ENCODE measurements at places on chromosomes 3 and 15.

- no peak for DNase-seq
Measured at GRCh38 chr3:48700731-48701405, 15.2 kb upstream of the NCKIPSD start.

- DNase-seq, result no peak
Measured at GRCh38 chr3:37217098-37217849, 42.9 kb upstream of the LRRFIP2 start.

DNA sequence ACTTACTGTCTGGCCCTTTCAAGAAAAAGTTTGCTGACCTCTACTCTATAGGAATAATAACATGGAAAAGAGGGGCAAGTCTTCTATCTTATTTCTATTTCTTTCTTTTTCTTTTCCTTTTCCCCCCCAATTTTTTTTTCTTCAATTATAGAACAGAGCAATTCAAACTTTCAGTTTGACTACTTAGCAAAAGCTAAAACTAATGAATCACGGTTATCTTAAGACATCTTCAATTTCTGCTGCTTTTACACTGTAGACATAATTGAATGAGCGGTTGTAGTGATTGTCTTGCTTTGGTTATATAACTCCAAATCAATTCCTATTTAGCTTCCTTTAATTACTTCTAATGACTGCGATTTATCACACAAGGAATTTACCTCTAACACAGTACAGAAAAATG, 74.3 kb upstream of the P2RY1 start:
- DNase-seq, result no peak

DNA sequence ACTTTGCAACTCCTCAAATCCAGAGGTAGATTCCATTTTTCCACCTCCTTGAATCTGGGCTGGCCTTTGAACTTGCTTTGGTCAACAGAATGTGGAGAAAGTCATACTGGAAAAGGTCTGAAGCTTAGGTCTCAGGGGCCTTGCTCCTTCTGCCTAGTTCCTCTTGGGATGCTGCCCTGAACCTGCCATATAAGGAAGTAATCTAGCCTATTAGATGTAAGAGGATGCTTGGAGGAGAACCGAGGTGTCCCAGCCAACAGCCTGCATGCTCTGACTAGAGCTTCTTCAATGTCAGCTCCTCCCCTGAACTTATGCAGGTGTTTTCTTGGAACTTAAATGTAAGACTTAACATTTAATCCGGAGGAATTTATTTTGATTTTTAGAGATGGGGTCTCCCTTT, 2.0 kb upstream of the TMED3 start:
- DNase-seq, result no peak

- DNase-seq, result no peak
Measured at GRCh38 chr3:135871311-135871710, 94.2 kb upstream of the PPP2R3A start.

DNA sequence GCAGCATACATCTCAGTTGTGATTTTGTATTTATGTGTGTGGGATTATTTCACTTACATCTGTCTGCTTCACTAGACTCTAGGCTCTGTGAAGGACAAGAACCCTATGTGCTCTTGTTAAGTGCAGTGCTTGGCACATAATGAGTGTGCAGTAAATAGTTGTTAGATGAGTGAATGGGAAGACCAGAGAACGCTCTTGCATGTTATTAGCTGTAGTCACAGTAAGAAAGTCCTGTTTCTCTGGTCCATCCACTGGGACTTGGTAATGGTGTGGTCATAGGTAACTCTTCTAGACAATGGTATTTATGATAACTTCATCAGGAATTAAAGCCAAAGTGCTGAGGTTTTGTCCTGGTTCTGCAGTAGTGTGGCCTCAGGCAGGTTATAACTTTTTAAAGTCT, 1.4 kb upstream of the AQP9 start:
- no peak for DNase-seq

GRCh38 chr3:155022896-155023295, 57.2 kb upstream of the MME start:
- DNase-seq, result no peak

GRCh38 chr3:187615630-187616029, 54.6 kb downstream of the SST start:
- DNase-seq, result no peak

DNA sequence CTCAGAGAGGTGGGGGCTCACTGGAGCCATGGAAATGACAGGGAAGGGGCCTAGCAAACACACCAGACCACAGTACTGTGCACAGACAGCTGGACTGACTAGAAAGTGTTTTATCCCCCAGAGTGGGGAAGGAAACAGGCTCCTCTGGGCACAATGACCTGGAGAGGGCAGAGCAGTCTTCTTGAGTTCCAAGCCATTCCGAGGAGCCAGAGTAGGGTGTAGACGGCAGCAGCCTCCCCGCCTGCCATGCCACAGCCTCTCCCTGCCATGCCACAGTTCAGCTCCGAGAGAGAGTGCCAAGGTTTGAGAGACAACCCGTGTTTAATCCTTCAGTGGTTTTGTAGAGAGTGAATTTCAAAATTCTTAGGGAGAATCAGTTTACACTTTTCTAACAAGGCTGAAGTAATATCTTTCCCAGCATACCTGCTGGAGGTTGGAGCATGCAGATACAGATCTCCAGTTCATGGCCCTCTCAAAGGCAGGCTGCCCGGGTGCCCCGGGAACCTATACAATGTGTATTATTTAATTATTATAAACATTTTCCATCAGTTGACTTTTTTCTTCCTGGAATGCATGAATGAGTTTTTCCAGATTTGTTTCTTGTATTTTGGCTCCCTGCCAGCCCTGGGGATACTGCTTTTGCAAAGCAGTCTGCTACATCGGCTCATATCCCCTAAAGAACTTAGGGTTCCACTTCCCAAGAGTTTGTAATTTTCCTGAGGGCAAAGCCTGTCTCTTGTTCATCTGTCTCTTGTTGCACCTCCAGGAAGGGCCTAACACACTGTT, 3.2 kb downstream of the PODXL2 start:
- DNase-seq, result no peak

GRCh38 chr3:33392703-33393125, 47.5 kb downstream of the UBP1 start:
- DNase-seq, result peak; percentile 61

DNA sequence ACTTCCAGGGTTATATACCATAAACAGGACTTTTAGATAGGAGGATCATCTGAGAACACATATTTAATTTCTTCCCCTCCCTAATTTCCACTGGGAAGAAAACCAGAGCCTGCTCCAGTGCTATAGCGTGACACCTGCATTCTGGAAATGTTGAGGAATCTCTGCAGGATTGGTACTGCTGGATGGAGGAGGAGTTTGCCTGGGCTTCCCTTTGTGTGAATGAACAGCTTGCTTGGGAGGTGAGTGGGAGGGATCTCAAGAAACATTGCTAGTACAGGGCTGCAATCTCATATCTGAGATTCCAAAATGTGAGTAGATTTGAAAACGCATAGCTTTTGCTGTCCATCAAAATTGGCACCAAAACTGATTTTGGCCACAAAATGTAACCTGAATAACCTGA, 295.9 kb upstream of the RGMA start:
- DNase-seq, result no peak

DNA sequence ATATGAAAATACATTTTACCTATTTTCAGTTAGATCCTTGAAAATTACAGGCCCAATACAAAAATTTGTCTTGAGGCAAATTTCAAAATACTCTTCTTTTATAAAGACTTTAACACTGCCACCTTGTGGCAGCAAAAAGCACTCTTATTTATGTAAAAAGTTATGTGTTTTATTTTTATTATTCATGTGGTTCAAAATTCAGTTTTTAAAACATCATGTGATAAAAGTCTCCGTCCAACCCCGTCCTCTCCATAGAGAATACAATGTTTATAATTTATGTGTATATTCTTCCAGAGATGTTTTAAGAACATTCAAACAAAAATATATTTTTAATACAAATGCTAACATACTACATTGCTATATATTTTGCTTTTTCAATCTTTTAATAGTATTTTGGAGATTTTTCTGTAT, 36.9 kb upstream of the TRIM59 start:
- DNase-seq, result peak; percentile 2

GRCh38 chr3:184184546-184185230, 1.3 kb upstream of the ABCF3 start:
- no peak for DNase-seq

GRCh38 chr3:76403556-76403955, 618.2 kb upstream of the ZNF717 start:
- no peak for DNase-seq

DNA sequence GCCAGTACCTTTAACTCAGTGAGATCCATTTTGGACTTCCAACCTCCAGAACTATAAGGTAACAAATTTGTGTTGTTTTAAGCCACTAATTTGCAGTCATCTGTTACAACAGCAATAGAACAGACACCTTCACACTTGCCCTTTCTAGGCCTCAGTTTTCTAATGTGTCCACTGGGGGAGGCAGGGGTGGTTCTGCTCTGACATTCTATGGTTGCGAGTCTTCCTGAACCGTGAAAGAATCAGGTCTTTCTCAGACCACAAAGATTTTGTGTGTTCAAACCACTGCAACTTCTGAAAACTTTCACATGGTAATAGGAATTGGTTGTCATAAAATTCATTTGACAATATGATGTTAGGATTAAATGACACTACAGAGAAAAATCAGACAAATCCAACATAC, 26.8 kb upstream of the CSTA start:
- DNase-seq, result no peak

GRCh38 chr15:70219256-70219895, 121.7 kb upstream of the TLE3 start:
- DNase-seq, result no peak

DNA sequence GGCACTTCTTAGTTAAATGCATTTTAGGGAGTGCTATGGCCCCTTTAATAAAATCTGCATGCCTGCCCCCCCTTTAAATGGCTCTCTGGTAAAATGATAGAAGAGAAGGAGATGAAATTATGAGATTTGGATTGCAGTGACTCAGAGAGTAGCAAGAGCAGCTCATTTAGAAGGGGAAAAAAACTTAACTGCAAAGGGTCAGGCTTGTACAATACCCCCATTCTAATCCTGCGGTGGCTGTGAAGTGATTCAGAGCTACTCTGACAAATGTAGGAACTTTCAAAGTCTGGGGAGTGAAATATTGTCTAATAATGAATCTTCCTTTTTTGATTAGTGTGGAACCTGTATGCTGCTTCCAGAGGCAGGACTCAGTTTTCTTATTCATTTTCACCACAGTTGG, 44.1 kb upstream of the TBC1D23 start:
- no peak for DNase-seq

- DNase-seq, result no peak
Measured at GRCh38 chr15:90046911-90047392, 45.8 kb downstream of the ZNF710 start.

DNA sequence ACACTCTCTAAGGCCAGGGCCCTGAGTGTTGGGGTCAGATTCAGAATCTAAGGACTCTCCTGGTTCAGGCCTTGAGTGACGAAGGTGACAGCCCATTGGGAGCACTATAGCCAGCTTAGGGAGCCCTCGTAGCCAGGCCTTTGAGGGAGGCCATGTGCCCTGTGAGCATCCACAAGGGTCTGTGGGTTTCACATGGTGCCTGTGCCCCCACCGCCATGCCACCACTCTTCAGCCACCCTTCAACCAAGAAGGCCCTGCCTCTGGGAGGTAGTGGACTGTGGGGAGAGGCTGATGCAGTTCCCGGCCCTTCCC, 37.5 kb downstream of the TSPAN3 start:
- DNase-seq, result no peak

DNA sequence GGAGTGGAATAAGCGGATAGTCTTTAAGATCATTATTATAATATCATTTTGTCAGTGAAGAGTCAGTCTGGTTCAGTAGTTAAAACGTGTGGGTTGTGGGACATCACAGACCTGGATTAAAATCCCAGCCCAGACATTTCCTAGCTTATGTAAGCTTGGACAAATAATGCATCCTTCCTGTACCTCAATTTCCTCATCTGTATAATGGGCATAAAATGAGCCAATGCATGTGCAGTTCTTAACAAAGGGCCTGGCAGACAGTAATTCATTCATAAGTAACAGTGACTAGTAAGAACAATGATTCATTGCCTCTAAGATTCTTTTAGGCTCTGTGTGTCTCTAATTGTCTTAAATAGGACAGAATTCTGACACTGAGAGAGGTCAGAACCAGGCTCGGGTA, 76.1 kb downstream of the SCN10A start:
- no peak for DNase-seq

GRCh38 chr3:132593947-132594323, 3.1 kb upstream of the ACKR4 start:
- peak; percentile 64 for DNase-seq

GRCh38 chr15:70036585-70037291, 61.0 kb downstream of the TLE3 start:
- no peak for DNase-seq

GRCh38 chr3:141368062-141368924, at the start of gene ZBTB38:
Gene ZBTB38, plus strand, starts transcription at chr3:141368504. Its CDS starts 73,885 bp downstream, at chr3:141442389.
- peak; percentile 77 for DNase-seq

GRCh38 chr15:42228036-42228435, 19.9 kb upstream of the VPS39 start:
- DNase-seq, result no peak

DNA sequence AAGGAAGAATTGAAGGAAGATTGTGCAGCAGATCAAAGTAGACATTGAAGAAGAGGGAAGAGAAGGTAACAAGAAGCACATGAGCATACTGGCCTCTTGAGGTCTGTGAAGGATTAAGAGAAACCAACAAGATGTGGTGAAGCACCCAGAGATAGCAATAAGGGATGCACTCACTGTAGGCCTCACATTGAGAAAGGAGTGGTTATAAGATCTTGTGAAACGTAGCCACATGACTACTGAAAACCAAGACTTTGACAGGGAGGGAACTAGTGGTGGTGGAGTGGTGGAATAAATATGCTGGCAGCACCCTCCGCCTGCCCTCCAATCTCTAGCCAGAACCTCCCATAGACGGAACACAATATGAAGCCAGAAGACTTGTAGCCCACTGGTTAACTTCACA, 651.2 kb downstream of the DIPK2A start:
- no peak for DNase-seq

- DNase-seq, result no peak
Measured at GRCh38 chr3:95154766-95155165, 1091.9 kb downstream of the NSUN3 start.

DNA sequence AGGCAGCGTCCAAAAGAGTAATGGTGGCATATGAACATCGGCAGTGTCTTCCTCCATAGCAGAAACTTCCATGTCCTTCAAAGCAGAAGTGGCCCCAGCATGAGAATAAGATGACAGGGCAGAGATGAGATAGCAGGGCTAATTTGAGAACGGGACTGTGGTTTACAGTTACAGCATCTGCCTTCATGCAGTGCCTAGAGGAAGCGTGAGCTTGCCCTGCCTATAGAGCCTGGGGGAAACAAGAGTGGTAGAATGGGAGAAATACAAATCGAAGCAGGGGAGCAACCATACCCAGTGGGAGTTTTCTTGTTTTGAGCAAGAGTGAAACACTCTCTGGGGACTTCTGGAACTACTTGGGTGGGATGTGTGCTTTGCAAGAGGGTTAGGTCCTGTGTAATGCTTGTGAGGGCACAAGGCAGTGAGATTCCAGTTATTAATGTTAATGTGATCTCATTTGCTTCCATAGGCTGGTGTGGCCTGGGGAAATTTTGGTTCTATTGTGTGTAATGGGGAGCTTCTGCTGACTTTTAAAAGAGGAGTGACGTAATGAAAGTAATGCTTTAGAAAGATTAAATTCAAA, 616.9 kb downstream of the ZIC1 start:
- no peak for DNase-seq

- no peak for DNase-seq
Measured at GRCh38 chr3:46984591-46985459, 5.4 kb downstream of the NBEAL2 start.
